ENCODE measurements at places on chromosomes 2 and 18.

DNA sequence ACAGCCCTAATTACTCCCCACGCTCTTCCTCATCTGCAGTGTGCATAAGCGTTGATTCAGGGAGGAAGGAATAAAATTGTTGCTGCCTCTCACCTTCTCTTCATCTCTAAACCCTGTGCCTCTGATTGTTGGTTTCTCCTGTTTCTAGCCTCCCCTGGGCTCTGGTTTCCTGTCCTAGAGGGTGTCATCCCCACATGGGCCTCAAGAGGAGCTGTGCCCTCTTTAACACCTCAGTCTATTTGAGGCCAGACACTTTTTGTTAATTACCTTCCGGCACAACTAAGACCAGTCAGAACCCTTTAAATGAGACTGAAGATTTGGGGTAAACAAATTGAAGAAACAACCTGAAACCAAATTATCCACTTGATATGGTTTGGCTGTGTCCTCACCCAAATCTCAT, 9.7 kb downstream of the CTAGE1 start:
- no peak for DNase-seq

DNA sequence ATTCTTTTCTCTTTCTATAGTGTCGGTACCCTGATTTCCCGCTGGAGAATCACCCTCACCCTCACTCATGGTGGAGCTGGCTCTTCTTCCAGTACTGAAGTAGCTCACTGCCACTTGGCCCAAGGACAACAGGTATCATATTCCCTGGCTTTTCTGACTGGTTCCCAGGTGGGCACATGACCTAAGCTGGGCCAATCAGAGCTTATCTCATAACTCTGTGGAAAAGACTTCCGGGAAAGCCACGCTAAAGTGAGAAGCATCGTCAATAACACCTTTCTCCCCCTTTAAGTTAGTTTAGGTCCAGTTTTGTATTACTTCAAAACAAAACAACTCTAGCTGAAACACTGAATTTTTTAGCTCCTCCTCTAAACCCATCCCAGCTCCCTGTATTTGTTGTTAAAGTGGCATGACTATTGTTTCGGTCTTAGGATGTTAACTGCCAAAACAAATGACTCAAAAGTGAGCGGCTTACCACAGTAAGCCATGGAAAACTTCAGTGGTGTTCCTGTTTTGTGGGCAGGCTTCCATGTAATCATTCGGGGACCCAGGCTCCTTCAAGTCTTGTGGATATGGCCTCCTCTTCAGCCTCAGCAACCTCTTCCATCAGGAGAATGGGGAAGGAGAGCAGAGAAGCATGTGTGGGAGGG, 137.4 kb upstream of the DLX2 start:
- DNase-seq: no peak

DNA sequence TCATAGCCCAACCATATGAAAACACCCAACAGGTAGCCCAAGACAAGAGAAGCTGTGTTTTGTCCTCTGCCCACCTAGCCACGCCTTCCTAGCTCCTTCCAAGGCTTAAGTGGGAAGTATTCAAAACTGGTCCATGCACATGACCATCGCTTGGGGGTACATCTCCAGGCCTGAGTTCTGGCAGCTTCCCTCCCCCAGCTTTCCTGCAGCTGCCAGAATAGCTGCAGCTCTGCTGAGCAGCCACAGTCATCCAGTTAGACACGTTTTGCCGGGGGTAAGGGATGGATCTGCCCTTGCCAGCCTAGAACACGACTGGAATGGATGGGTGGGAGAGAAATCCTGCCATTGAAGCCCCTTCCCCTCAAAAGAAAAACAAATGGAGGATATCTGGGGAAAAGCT, 166.8 kb downstream of the NRP2 start:
- no peak for DNase-seq

- DNase-seq: no peak
Measured at GRCh38 chr2:157076526-157077161, 180.9 kb upstream of the GALNT5 start.

DNA sequence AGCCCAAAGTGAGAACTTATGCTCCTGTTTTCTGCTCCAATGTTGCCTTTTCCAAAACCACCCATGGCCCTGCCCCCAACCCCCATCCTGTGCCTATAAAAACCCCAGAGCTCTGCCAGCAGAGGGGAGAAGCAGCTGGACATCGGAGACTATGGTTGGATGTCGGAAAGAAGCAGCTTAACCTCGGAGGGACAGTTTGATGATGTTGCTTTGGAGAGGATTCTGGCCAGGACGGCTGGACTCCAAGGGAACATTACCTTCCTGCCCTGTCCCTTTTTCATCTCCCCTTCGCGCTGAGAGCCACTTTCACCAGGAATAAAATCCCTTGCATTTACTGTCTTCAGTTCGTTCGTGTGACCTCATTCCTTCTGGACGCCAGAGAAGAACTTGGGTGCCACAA, 158.4 kb downstream of the PTPRM start:
- no peak for DNase-seq

- DNase-seq: no peak
Measured at GRCh38 chr2:100853909-100854810, 34.2 kb downstream of the NPAS2 start.

DNA sequence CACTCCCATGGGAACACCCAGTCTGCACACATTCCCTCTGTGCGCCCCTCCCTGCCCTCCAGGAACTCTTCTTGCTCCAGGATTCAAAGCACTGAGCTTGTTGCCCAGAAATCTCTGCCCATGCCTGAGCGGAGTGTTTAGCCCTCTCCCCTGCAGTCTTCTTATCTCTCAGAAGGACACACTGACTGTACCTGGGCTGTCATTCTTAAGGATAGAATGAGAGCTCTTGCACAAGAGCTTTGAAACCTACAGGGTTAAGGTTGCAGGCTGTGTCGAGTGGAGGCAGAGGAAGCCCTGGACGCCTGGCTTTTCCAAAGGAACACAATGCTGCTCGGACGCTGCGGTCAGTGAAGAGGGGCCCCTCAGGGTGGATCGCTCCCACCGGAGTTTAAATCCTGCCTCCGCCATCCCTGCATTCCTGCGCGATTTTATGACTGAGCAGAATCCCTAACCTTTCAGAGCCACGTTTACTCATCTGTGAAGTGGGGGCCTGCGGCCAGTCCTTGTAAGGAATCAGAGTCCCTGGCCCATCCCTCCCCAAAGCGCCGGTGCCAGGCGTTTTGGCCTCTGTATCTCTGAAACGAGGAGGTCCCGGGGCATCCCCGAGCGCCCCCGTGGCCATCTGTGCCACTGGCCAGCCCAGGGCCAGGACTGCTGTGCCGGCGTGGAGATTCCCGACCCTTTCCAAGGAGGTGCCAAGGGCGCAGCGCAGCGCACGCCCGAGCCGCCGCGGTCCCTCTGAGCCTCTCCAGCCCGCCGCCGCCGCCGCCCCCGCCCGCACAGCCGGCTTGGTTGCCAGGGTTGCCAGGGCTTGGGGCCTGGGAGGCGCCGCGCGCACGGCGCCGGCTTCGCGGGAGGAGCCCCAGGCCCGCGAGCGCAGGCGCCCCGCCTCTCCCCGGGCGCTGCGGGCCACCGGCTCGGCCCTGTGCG, 58.9 kb downstream of the FAM168B start:
- no peak for DNase-seq

- DNase-seq: no peak
Measured at GRCh38 chr2:135063210-135063609, 11.1 kb downstream of the RAB3GAP1 start.

GRCh38 chr2:60957224-60957623, 60.3 kb upstream of the PEX13 start:
- DNase-seq: no peak

GRCh38 chr2:69618362-69618761, 25.2 kb downstream of the AAK1 start:
- no peak for DNase-seq

DNA sequence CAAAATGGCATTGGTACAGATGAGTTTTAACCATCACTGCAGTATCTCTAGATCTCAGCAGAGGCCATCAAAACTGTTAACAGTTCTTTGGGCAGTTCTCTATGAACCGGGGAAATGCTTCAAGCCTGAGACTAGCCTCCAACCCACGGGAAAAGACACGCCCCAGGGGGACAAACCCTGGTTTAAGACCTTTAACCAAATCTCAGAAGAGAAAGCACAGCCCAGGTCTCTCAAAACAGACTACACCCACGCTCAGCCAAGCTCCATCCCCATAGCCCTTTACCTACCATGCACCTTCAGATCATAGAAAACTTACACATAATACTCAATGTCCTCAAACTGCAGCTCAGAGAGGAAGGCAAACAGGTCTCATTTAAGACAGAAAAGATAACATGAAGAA, 78.3 kb downstream of the TMEM163 start:
- DNase-seq: no peak

GRCh38 chr18:49648326-49648725, 86.5 kb downstream of the LIPG start:
- no peak for DNase-seq

DNA sequence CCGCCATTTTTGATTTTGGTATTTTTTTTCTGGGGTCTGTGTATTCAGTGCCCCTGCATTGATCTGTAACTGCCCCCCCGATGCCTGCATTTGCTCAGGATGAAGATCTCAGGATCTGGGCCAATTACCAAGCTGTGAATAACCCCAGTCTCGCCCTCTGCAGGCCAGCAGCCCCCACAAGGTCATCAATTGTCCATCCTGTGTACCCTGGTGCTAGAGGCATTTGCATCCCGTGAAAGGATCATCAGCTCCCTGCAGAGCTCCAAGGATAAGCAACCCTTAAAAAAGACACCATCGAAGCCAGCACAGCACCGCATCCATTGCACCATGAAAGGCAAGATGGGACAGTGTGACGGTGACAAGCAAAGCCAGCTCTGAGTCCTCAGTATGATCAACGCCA, 154.1 kb upstream of the KLHL29 start:
- no peak for DNase-seq

DNA sequence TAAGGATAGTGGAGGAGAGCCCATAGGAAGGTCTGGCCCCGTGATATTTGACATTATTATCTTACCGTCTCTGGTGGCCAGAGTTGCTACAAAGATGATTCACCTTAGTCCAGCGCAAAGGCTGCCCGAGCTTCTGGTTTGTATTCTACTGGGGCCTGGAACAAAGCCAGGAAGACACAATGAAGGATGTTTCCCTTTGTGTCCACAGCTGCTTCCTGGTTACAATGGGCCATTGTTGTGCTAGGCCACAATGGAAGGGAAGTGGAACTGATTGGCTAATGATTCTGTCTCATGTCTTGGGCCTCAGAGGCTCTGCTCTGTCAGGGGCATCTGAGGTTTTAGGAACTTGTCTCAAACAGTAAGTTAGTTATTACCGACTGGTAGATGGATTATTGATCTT, 132.2 kb downstream of the TDRD15 start:
- DNase-seq: peak; percentile 30

DNA sequence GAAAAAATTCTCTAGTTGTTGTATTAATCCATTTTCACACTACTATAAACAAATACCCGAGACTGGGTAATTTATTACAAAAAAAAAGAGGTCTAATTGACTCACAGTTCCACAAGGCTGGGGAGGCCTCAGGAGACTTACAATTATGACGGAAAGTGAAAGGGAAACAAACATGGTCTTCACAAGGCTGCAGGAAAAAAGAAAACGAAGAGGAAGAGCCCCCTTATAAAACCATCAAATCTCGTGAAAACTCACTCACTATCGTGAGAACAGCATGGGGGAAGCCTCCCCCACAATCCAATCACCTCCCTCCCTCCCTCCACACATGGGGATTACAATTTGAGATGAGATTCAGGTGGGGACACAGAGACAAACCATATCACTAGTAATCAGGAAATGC, 61.7 kb upstream of the SPTBN1 start:
- no peak for DNase-seq

- DNase-seq: no peak
Measured at GRCh38 chr2:135600915-135601314, 69.6 kb downstream of the R3HDM1 start.

DNA sequence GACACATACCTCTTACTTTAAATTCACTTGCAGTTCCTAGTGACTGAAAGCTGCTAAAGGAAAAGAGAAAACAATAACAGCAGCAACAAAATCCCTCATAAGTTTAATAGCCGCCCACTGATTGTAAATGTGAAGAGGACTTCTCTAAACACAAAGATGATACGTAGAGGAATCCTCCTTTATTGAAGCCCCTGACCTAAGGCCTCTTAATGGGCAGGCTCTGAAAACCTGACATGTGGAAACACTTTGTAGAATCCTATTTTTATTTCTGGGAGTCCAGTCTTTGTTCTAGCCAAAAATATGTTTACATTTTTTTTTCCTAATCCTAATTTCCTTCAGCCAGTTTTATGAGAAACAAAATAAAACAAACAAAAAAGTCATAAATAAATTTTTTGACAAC, 1277.7 kb upstream of the CELF4 start:
- DNase-seq: no peak

- no peak for DNase-seq
Measured at GRCh38 chr2:101823859-101824258, 126.4 kb downstream of the MAP4K4 start.

DNA sequence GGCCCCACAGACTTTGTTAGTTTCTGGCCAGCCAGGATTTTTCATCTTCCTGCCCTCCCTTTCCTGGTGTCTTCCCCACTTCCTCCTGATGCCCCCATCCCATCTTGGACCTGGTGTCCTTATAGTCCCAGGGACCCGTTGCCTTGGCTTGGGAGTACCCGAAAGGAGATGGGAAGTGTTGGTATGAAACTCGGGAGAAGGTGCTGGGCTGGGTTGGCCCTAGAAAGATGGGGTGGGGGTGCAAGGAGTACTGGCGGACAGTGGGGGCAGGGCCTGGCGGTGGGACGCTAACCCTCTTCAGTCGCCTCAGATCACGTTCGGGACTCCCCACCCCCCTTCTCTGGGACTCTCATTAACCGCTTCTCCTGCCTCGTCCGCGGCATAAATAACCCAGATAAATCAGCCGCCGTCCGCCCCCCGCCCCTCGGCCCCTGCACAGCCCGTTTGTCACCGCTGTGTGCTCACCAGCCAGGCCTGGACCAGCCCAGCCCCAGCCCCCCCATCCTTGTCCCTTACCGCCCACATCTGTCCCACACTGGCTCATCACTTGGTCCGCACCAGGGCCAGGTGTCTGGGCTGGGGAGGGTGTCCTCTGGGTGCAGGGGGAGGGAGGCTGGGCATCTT, 3.7 kb upstream of the ASIC4 start:
- DNase-seq: no peak

DNA sequence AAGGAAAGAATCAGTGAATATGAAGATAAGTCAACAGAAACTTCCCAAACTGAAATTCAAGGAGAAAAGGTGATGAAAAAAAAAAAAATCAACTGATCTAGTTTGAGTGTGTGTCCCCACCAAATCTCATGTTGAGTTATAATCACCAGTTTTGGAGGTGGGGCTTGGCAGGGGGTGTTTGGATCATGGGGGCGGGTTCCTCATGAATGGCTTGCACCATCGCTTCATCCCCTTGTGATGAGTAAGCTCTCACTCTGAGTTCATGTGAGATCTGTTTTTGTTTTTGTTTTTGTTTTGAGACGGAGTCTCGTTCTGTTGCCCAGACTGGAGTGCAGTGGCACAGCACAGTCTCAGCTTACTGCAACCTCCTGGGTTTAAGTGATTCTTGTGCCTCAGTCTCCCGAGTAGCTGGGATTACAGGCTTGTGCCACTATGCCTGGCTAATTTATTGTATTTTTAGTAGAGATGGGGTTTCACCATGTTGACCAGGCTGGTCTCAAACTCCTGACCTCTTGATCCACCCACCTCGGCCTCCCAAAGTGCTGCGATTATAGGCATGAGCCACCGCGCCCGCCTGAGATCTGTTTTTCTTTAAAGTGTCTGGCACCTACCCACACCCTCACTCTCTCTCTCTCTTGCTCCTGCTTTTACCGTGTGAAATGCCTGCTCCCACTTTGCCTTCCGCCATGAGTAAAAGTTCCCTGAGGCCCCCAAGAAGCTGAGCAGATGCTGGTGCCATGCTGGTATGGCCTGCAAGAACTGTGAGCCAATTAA, 4.0 kb upstream of the SLC66A2 start:
- no peak for DNase-seq

GRCh38 chr2:38600921-38601455, 1.7 kb downstream of the HNRNPLL start:
- no peak for DNase-seq

- DNase-seq: no peak
Measured at GRCh38 chr18:72808680-72809079, 59.1 kb downstream of the NETO1 start.

Data from keratinocyte (primary cell).